Lower leg skin (tissue), 4 donors: ENCODE measurements at places on chromosomes 12 and 14.
A peak's percentile ranks its signal among the peaks of the same experiment; 100 is the strongest.

DNA sequence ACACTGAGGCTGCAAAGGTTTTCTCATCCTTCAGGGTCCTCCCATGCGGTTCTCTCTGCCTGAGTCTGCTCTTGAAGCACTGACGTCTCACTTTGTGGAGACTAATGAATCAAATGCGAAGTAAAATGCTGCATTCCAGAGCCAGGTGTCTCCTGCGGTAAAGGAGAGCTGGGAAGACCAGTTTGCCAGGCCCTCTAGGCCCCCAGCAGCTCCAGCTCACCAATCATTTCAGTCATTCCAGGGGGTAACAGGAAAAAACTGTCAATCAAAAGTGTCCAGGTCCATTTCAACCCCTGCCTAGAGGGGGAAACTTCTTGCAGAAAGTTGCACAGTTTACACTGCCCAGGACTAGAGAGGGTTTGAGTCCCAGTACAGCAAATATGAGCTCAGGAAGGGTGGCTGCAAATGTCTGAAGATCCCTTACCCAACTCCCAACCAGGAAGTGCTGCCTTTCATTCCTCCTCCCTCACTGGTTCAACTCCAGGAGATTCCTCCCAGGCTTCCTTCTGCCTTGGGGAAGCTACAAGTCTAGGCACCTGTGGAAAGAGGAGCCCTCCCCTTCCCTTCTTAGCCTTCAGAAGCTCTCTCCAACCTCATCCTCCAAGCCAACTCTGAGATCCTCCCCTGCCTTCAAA is 2.7 kb upstream of the NXPH4 start:
- DNase-seq = no peak

DNA sequence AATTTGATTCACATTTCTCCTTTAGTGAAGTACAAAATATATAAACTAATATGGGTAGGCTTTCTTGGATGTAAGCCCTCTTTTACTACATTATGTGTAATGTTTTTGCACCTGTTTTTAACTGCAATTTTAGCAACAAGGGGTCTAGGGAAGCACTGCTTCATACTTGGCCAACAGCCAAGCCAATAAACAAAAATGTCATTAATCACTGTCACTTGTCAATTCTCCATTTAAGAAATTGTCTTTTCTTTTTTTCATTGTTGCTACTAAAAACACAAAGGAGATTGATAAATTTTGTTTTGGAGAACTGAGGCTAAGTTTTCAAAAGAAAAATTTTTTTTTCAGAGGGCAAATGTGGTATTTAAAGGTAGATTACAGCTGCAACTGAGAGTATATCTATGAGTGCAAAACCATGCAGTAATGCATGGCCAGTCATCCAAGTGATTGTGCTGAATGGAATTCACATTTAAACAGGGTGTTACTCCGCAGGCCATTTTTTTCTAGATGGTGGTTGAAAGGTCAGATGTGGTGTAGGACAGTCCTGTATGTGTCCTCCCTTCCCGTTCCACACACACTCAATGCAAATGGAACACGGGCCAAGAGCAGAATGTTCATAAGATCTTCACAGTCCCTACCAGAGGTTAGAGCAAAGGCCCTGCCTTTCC is 503.0 kb upstream of the LMO3 start:
- DNase-seq = no peak

- DNase-seq = peak; percentile 84
Measured at GRCh38 chr14:104434214-104435076, 145.1 kb upstream of the C14orf180 start.

DNA sequence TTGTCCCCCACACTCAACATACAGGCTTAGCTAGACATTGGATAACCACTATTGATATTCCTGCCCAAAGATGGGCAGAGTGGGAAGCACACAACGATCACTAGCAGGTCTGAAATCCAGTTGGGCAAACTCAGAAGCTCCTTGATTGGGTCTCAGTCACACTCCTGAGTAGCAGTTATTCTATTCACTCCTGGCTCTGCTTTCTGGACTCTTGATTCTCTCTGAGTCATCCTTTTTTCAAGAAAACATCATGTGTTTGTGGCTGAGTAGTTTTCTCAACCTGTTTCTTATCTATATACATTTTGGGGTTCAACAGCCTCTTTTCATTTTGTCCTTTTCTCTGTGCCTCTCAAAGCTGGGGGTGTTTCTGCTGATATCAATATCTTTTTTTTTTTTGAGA is 46.0 kb upstream of the MANSC4 start:
- no peak for DNase-seq

DNA sequence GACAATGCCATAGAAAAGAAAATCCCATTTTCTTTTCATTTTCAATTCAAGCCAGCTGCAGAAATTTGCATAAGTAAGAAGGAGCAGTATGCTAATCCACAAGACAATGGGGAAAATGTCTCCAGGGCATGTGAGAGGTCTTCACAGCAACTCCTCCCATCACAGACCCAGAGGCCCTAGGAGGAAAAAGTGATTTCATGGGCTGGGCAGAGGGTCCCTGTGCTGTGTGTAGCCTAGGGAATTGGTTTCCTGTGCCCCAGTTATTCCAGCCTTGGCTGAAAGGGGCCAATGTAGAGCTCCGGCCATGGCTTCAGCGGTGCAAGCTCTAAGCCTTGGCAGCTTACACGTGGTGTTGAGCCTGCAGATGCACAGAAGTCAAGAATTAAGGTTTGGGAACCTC is 211.4 kb downstream of the CCDC59 start:
- DNase-seq = no peak

- DNase-seq = no peak
Measured at GRCh38 chr12:94195483-94195882, 47.1 kb downstream of the PLXNC1 start.

DNA sequence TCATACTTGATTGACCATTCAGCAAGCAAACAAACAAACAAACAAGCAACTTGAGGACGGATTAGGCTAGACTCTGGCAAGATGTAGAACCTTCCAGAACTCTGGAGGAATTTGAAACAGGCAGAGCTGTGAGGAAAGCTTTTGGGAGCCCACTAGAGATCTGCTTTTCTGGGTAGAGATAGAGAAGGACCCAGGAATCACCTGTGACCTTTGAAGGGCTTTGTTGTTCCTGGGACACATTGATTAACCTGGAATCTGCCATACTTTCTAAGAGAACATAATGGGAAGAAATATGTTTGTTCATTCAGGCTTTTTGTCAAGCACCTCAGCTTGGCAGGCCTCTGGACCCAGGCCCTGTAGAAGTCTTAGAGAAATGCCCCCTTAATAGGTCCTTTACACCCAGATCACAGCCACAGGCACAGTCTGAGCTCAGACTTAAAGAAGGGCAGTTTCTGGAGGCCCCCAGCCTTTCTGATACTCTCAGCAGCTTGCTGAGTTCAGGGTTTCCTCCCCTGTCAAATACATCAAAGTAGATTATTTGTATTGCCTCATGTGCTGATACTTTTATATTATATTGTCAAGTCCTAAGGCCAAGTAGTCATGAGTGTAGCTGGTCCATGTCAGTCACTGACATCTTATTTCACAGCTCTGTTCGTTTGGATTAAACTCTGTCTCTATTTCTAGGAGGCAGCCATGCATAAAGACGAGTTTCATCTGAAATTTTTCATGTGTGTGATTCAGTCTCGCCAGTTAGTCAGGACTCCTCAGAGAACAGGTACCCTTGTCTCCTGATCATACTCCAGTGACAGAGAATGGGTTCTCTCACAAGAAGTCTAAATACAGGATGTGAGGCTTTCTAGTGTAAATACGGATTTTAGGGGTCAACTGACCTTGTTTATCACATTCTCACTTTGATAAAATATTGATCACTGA is 1.1 kb upstream of the SENP1 start:
- DNase-seq = no peak

DNA sequence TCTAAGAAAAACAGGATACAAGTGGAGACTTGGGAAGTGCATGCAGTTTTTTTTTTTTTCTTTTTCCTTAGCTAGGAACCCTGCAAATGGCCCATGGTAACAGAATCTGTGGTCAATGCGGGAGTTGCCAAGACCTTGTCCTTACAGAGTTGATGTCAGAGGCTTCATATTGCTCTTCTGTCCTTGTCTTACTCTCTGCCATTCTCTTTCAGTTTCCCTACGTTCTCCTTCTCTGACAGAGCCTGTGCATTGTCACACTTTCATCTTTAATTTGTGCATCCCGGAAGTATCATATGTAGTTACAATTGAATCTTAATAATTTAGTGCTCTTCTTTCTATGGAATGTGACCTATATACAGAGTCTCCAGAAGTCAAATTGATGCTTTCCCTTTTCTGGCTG is 986.9 kb downstream of the TMEM121 start:
- no peak for DNase-seq

DNA sequence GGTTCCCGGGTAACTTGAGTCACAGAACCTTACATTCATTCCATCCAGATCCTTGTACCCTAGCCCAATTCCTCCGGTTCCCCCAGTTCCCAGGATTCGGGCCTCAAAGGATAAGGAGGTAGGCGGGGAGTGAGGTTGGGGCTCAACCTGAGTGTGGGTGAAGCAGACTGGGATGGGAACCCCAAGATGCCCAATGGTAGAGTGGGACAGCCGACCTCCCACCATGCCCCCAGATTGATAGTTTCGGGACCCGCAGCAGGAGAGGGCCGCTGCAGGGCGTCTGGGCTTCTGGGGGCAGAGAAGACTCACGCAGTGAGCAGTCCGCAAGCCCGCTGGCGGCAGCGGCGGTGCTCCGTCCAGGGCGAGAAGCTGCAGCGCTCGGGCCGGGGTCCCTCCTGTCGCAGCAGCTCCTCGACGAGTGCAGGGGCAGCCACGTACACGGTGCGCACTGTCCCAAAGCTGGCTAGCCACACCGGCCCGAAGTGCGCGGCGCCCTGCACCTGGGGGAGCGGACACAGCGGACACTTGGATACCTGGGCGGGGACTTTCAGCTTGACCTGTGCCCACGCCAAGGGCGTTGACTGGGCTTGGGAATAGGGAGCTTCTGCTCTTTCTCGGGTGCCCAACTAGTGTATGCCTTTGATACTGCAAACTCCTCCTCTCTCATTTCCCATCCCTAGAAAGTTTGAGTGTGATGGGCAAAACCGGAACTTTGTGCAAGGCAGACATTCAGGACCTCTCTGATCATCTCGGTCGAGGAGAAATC is 997 bp downstream of the CYP27B1 start:
- no peak for DNase-seq

DNA sequence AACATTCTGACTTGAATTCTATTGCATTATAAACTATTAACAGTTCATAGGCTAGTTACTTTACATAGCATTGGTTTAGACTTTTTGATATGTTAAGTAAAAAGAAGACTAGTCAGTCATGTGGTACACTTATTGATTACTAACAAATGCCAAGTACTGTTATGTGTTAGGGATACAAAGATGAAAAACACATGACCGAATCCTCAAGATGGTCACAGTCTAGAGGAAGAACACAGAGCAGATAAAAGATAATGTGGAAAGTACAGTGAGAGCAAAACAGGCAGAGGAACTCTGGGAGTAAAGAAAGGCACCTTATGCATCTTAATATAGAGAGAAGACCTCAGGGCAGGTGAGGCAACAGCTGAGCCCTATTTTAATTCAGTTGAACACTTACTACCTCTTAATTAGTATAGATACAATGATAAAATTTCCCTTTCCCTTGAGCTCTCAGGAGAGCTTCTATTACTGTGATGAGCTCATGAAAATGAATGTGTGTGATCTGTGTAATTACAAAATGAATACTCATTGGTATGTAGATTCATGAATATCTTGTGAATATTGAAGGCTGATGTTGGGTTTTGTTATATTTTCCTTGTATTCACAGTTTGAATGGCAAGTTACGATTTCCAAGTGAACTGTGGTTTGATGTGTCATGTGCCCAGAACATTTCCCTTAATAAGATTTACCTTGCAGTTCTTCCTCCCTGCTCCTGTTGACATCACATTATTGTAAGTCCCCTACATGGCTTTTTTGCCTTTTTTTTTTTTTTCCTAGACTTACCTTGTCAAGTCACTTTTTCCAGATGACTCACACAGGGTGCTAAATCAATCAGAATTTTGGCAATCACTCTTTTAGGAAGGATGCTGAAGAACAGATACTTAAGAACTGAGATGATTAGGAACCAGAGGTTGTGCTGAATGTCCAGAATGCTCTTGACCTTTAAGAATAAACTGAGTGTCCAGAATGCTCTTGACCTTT is 29.5 kb upstream of the MSRB3 start:
- no peak for DNase-seq

DNA sequence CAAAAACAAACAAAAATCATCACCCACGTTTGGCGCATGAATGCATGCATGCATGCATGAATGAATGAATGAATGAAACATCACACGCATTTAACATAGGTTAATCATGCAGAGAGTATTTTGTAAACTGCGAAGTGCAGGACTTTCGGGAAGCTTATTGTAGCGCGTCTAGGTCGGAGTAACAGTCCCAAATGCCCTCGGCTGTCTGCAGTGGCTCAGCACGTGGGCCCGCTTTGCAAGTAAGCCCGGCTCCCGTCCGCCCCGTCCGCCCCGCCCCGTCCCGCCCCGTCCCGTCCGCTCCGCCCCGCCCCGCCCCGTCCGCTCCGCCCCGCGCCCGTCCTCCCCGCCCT is 263 bp upstream of the IFT81 start:
- DNase-seq = no peak

- DNase-seq = no peak
Measured at GRCh38 chr12:104142543-104142942, 4.5 kb upstream of the NFYB start.

DNA sequence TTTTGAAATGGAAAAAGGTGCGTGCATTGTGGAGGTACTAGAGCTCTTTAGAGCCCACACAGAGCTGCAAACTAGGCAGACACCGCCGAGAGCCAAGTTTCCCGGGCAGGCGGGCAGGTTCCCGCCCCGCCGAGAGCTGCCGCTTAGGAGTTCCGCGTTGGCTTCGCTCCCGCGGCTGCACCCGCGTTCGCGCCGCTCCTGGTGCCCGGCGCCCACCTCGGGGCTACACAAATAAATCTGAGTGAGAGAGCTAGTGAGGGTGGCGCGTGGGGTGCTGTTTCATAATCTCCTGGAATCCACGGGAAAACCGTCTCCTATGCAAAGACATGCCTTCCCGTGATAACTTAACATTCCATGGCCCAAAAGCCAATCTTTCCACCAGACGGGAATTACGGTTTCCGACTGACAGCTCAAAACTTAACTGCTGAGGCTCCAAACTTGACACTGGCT is 645 bp downstream of the KITLG start:
- peak; percentile 87 for DNase-seq

DNA sequence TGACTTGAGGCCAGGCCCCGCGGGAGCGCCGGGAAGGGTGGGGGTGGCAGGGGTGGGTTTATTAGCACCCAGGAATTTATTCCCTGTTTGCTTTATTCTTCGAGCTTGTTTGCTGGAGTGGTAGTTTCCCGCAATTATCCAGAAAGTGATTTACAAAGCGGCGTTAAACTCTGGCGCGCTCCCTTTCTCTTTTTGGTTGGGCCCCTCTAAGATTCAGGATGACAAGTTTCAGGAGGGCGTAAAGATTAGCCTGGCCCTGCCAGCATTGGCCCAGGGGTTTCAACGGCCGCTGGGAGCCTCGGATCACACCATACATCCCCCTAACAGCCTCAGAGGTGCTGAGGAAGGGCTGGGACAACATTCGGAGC is 444 bp upstream of the NKX2-8 start:
- no peak for DNase-seq
